Anterior cingulate cortex (tissue), 58 donors: ENCODE measurements at places on chromosomes 2 and 18.
A peak's percentile ranks its signal among the peaks of the same experiment; 100 is the strongest.

DNA sequence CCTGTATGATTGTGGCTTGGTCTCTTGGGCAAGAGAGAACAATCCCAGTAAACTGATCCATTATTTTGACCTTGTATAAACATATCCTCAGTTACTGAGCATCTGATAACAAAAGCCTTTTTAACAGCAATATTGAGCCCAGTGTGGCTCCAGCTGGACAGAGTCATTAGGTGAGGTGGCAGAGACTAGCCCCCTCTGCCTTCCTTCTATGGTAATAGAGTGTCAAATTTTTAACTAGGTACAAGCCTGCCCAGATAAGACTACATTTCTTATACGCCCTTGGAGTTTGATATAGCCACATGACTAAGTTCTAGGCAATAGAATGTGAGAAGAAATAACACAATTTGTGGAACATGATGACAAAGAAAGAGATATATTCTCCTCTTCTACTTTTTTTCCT, 56.2 kb downstream of the HNMT start:
- DNase-seq, result no peak

- peak; percentile 72 for DNase-seq
Measured at GRCh38 chr2:70553584-70554337, at the start of gene TGFA. Gene TGFA (minus strand): TSS chr2:70553826. CDS start chr2:70553767, 59 bp downstream.

DNA sequence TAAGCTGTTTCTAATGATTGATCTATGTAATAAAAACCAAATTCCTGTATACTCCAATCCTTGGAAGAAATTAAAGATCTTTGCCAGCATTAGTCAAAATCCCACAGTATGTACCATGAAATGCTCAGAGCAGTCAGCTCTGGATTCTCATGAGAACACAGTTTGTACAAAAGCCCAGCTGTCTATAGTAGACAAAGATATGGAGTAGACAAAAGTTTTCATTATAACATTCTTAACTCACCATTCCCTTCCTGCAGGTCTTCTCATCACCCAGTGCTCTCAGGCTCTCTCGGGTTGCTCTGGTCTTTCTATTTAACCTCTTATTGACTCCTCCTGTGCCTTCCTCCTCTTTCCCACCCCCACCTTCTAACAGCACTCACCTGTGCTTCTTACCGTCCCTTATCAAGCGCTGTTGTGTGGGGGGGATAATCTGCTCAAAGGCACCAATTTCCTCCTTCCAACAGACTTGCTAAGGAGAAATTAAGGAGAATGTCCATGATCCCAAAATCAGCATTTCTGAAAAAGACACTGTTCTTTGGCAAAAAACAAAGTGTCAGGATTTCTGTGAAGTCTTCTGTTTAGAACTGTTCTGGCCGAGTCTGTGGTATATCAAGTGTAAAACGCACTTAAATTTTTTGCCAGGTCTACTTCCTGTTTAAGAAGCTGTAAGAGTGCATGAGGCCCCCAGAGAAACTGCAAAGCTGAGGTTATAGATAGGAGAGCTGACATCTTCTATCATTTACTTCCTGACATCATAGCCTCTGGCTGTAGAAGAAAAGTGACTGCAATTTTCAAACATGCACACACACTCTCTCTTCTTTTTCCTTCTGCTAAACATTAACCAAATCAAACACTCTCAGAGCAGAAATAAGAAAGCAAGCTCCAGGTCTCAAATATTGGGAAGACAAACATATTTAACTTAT, 144.1 kb downstream of the EVA1A start:
- no peak for DNase-seq

- no peak for DNase-seq
Measured at GRCh38 chr2:54396107-54396506, 60.0 kb upstream of the SPTBN1 start.

DNA sequence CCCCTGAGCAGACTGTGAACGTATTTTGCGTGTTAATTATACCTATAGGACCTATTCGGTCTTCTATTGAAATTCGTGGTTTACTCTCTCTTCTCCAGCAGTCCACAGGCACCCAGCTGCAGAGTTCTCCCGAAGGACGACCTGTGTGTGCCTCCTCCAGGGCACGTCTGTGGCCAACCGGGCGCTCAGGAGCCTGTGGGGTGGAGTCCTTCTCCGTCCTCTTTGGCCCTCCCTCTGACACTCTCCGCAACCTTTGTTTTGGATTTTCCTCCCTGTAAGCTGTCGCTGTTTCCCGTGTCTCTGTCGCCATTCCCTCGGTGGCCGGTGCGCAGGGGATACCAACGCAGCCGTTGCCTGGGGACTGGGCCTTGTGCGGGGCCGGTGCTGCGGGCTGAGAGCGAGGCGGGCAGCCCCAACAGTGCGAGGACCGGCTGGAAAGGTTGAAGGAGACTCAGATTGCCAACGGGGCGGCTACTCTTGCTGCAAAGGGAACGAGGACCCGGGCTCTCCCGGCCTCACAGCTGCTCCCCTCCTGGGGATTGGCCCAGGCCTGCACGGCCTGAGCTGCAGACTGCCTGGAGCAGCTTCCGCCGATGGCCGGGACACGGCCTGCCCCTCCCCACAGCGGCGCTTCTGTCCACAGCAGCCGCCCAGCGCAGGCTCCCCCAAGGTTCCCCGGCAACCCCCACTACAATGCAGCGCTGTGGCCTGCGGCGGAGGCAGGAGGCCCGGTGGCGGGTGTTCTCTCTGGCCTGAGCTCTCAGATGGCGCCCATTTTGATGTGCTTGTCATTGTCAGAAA, 221.0 kb downstream of the MTX2 start:
- no peak for DNase-seq

GRCh38 chr18:46842583-46842982, 74.7 kb downstream of the PIAS2 start:
- DNase-seq, result no peak

GRCh38 chr2:10408649-10409579, 39.2 kb downstream of the ODC1 start:
- DNase-seq, result peak; percentile 33

DNA sequence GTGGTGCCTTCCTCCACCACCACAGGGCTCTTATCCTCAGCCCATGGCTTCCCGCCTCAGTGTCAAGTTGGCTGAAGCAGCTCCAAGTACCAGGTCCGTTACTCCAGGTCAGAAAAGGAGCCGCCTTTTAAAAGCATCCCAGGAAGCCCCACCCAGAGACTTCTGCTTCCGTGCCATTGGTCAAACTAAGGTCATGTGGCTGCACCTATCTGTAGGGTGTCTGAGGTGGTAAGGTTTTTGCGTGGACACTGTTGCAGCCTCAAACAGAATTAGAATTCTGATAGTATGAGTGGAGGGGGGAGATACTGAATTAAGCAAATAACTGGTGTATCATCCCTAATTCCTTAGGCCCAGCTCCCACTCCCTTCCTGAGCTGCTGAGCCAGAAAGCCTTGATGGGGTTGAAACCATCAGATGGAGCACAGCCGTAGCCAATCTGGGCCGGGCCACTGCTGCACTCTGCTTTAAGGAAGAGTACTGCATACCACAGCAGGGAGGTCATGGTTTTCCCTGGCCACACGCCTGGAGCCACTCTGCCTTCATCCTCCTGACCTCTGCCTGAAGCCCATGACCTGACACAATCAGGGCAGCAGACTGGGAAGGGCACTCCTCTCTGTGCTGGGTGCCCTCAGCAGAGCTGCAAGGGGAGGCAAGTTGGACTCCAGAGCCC, 8.4 kb downstream of the TMEM247 start:
- no peak for DNase-seq

GRCh38 chr18:7514796-7515440, 52.2 kb upstream of the PTPRM start:
- no peak for DNase-seq

- no peak for DNase-seq
Measured at GRCh38 chr2:164662868-164663631, 41.8 kb upstream of the GRB14 start.

DNA sequence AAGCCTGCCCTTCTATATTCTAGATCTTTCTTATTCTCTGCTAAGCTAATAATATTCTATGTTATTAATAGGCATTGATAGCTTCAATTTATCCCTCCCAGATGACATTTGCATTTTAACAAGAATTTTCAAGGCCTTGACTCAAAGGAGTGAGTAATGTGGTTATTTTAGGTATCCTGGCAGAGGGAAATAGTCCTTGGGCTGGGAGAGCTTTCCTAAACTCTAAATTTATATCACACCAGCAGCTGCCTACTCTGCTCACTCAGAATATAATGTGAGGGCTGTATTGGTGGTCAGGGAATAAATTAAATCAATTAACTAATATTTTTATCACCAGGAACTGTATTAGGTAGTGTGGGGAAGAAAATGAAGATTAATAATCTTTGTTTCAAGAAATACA, 74.8 kb upstream of the ADAM23 start:
- DNase-seq, result no peak

DNA sequence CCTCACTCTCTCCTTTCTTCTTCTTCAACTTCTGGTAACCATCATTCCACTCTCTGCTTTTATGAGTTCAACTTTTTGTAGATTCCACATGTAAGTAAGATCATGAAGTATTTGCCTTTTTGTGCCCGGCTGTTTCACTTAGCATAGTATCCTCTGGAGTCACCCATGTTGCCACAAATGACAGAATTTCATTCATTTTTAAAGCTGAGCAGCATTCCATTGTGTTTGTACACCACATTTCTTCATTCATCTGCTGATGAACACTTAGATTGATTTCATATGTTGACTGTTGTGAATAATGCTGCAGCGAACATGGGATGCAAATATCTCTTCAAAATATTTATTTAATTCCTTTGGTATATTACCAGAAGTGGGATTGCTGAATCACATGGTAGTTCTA, 133.6 kb upstream of the ERBB4 start:
- DNase-seq, result no peak
